Hindlimb muscle (tissue), 1 donor: ENCODE measurements at places on chromosomes 11 and 22. TPM values are rescaled to one million over a fixed set of nuclear protein-coding genes. Genes with fewer than 3 reads are reported as not detected.
A peak's percentile ranks its signal among the peaks of the same experiment; 100 is the strongest.

GRAP2 gene
- polyA plus RNA-seq, result 0.79 TPM

CTTN gene
- polyA plus RNA-seq, result 110 TPM

- no peak for DNase-seq
These were observed 24.3 kb downstream of the SAAL1 start for GRCh38 chr11:18081551-18081950.

DNA sequence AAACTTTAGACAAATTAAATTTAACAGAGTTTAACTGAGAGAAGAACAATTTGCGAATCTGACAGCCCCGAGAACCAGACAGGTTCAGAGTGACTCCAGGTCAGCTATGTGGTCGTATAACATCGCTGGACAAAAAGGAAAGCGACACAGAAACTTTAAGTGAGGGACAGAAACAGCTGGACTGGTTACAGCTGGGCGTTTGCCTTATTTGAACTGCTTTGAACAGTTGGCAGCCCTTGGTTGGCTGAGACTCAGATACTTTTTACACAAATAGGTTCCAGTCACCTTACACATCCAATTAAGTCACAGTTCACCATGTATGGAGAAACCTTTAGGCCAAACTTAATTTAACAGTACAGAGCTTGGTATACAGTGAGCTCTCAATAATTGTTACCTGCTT is 436.9 kb downstream of the GUCY1A2 start:
- peak; percentile 15 for DNase-seq

- DNase-seq, result no peak
These were observed 28.9 kb upstream of the PARVB start for GRCh38 chr22:43995057-43995685.

GRCh38 chr11:117720061-117720511 is 76.9 kb downstream of the DSCAML1 start:
- DNase-seq, result no peak

DERL3 gene
- polyA plus RNA-seq, result 1.2 TPM

DNA sequence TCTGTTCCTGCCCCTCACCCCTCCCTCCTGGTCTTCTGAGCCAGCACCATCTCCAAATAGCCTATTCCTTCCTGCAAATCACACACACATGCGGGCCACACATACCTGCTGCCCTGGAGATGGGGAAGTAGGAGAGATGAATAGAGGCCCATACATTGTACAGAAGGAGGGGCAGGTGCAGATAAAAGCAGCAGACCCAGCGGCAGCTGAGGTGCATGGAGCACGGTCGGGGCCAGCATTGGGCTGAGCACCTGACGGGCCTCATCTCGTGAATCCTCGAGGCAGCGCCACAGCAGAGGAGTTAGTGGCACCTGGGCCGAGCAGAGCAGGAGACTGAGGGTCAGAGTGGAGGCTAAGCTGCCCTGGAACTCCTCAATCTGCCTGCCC is 941.8 kb downstream of the BRD1 start:
- DNase-seq, result no peak

DNA sequence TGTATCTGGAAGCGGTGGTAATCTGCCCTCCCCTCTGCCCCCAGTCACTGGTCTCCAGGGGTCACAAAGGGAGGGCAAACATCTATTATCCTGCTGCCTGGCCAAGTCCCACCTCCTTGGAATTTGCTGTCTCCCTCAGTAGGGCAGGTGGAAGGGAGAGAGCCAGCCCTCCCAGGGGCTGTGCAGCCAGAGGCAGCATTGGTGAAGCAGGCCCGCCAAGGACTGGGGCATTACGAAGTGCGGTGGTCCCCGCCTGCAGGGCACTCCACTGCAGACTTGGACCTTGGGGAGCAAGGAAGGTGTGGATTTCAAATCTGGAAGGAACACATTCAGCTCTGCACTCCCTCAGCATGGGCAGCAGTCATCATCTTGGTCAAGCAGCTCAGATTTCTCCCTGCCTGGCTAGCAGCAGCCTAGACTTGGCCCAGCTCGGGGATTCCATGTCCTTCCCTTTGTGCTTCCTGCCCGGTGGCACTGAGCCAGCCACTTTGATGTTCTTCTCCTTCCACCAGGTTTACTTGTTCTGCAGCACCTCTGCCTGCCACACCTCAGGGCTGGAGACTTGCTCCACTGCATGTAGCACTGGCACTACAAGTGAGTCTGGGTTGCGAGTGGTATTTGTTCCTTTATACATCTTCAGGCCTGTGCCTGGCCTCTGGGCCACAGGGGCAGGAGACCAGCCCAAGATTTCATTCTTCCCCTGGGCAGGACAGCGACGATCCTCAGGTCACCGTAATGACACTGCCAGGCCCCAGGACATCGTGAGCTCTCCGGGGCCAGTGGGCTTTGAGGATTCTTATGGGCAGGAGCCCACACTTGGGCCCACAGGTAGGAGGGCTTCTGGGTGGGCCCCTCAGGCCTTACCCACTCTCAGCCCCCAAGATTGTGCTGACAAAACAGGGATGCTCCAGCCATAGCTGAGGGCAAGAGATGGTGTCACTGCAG is 7.4 kb downstream of the ZP1 start:
- DNase-seq, result no peak

APOA4 gene
- not detected for polyA plus RNA-seq

DNA sequence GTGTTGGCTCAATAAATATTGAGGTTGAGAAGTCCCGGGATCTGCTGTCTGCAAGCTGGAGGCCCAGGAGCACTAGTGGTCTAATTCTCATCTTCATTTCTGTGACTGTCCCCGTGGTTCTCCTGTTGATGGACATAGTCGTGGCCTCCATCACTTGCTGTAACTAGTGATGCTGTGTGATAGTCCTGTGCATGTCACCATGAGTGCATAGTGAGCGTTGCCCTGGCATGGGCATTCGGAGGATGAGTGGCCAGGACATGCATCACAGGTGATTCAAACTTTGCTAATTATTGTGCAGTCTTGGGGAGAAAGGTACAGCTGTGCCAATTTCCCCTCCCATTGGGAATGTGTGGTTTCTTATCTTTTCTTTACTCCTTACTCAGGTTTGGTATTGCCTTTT is 902.2 kb downstream of the BRD1 start:
- no peak for DNase-seq

- DNase-seq, result no peak
These were observed 8.5 kb downstream of the YPEL4 start for GRCh38 chr11:57641011-57641807.

RASGRP2 gene
- 43.6 TPM for polyA plus RNA-seq

ART1 gene
- 7.6 TPM for polyA plus RNA-seq
